ENCODE measurements at places on chromosomes 6 and 20.

DNA sequence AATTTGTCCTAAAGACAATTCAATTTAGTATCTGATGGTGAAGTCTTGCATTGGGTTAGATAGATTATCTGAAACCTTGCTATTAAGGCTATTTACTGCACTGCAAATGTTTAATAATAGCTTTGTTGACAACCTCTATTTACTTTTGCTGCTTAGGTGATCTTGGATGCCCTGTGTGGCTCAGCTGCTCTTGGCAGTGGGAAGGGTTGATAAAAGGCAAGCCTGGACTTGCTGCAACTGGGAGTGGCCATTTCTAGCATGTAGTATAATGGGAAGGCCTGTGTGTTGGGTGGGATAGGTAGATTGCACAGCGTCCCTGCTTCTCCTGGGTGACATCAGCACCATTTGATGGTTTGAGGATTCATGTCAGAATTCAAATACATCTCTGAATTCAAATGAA, 49.1 kb downstream of the ARMC2 start:
- no peak for DNase-seq

GRCh38 chr6:151300267-151300991, 60.7 kb downstream of the AKAP12 start:
- DNase-seq: no peak

DNA sequence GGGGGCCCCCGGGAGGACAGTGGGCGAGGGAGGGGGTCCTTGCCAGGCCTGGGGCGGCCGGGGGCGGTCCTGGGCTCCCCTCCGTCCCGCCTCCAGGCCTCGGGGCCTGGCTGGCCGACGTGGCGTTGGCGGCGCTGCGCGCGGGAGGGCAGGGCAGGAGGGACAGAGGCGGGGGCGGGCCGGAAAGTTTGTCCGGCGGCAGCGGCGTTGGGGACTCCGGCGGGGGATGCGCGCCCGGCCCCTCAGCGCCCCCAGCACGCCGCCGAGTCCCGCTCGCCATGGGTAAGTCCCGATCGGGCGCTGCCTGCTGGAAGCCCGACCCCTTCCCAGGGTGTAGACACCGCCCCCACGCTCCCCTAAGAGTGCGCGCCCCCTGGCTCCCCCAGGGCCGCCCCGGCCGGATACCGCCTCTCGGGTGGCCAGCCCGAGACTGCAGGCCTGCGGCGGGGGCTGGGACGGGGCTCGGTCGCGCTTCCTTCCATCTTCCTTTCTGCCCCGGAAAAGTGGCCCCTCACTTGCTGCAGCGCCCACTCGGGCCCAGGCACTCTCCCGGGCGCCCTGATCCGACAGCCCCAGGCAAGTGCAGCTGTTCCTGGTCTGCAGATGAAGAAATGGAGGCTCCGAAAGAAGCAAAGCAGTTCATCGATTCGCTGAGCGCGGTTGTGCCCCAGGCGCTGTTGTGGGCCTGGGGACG, at the start of gene SLC2A10:
SLC2A10 (plus strand) TSS at position 191 of the 694 bp plus-strand sequence; CDS start at position 279, 88 bp downstream.
- DNase-seq: peak; percentile 81

GRCh38 chr6:56062836-56063235, 184.5 kb downstream of the COL21A1 start:
- no peak for DNase-seq

Measured in retina (tissue), 1 donor.